ENCODE measurements at places on chromosomes 16 and 17. TPM values are rescaled to one million over a fixed set of nuclear protein-coding genes. Genes with fewer than 3 reads are reported as not detected.

RNF157 gene
- total RNA-seq = 5.5 TPM

MYH2 gene
- 42.5 TPM for total RNA-seq

DNA sequence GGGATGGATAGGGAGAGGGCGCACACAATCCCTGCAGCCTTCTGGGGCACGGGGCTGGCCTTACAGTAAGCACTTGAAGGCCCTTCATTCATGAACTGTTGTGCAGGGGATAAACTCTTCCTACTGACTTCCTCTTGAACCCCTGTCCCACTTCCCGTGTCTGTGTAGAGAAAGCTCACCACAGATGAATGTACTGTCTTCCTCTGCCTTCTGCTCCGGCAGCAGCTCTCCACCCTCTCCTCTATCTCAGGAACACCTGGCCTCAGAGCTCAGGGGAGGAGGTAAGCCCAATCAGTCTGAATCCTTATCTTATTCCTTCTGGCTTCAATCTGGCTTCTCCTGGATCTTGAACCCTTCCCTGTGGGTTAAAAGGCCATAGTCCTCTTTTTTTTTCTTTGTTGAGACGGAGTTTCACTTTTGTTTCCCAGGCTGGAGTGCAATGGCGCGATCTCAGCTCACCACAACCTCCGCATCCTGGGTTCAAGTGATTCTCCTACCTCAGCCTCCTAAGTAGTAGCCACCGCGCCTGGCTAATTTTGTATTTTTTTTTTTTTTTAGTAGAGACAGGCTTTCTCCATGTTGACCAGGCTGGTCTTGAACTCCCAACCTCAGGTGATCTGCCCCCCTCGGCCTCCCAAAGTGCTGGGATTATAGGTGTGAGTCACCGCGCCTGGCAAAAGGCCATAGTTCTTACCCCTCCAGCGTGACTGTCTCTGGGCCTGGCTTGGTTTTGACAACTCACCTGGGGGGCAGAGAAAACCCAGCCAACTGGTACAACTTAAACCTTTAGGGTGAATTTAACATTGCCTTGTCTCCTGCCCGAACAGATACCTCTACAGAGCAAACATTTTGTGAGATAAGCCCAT, 7.2 kb upstream of the SLC52A1 start:
- H3K27me3 ChIP-seq = no peaks in the 10 kb centered on the region
- H3K4me3 ChIP-seq = no peak overlapping the region
- no peak for DNase-seq
- no peaks in the 10 kb centered on the region for H3K36me3 ChIP-seq

- no peak for DNase-seq
- H3K4me3 ChIP-seq = peak within 1 kb of the TSS; percentile 76
- peaks cover 25% of the 10 kb centered on the region for H3K4me1 ChIP-seq
These were observed at the start of gene ZNF319 for GRCh38 chr16:57999971-58000705. Gene ZNF319, minus strand, starts transcription at chr16:58000672. Its CDS starts 2,407 bp downstream, at chr16:57998265.

GRCh38 chr17:64198331-64199090, 64.5 kb downstream of the TEX2 start:
- no peak overlapping the region for H3K4me3 ChIP-seq
- H3K27ac ChIP-seq = no peak overlapping the region
- no peak for DNase-seq
- no peaks in the 10 kb centered on the region for H3K27me3 ChIP-seq
- H3K4me1 ChIP-seq = peaks cover 6% of the 10 kb centered on the region
- H3K36me3 ChIP-seq = peaks cover 1% of the 10 kb centered on the region

DNA sequence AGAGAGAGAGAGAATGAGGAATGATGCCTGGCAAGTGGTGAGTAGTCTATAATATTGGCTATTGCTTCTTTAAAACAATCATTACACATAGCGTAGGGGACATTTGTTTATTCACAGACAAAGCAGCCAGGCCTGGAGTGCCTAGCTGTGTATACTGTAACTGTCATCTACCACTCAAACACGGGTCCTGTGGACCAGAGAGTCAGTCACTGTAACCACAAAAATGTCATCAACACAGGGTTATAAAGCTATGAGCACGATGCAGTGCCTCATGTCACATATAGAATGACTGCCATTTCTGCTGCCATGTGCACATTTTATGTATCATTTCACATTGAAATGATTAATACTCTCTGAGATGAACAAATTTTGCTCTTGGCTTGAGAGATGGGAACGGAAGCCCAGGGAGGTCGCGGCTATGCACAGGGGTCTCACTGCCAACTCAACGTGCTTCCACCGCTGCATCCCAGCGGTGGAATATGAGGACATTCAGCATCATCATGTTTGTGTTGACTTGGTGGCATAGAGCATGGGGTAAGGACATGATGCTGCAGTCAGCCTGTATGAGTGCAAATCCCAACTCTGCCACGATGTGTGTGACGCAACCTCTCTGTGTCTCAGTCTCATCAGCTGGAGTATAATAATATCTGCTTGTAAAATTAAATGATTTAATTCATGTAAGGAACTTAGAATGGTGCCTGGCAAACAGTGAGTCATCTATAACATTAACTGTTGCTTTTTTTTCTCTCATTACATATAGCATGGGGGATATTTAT, 3.3 kb downstream of the MT1H start:
- no peaks in the 10 kb centered on the region for H3K36me3 ChIP-seq
- H3K27me3 ChIP-seq = peaks cover 89% of the 10 kb centered on the region
- H3K4me3 ChIP-seq = no peak overlapping the region
- DNase-seq = no peak
- peaks cover 27% of the 10 kb centered on the region for H3K4me1 ChIP-seq
- H3K27ac ChIP-seq = no peak overlapping the region

- peaks cover 80% of the 10 kb centered on the region for H3K4me1 ChIP-seq
- H3K36me3 ChIP-seq = peaks cover 59% of the 10 kb centered on the region
- DNase-seq = no peak
- no peaks in the 10 kb centered on the region for H3K27me3 ChIP-seq
These were observed 5.0 kb downstream of the SGCA start for GRCh38 chr17:50170662-50171370.

- H3K27ac ChIP-seq = no peak overlapping the region
- H3K36me3 ChIP-seq = no peaks in the 10 kb centered on the region
- no peak for DNase-seq
- H3K4me1 ChIP-seq = peaks cover 9% of the 10 kb centered on the region
These were observed 138.7 kb downstream of the ENGASE start for GRCh38 chr17:79213305-79213704.

All from muscle of leg (tissue), 16 donors.